ENCODE measurements at places on chromosomes 16 and 17. TPM values are rescaled to one million over a fixed set of nuclear protein-coding genes. Genes with fewer than 3 reads are reported as not detected.

DNA sequence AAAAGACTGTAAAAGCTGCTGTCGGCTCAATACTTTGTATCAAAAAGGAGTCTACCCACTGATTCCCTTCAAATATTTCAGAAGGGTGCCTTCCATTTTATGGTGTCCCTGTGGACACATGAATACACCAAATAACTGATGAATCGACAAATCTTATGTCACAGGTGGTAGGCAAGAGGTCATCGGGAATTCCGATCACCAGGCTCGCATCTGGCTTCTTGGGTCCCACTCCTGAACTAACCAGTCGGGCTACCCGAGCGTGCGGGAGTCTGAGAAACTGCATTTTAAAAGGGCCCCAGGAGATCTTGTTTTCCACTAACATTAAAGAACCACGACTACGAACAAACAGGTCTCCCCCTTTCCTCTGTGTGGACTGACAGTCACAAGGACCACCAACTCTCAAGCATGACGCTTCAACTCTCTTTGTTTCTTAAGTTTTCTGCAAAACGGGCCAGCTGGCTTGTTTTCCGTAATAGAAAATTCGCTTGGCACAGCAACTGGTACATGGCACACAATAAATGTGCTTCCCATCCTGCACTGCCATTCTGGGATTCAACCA lies 873 bp downstream of the PSME3IP1 start:
- H3K4me1 ChIP-seq, result peaks cover 5% of the 10 kb centered on the region
- peak overlapping the region; percentile 94 for H3K27ac ChIP-seq
- peak overlapping the region; percentile 81 for H3K4me3 ChIP-seq
- H3K36me3 ChIP-seq, result no peaks in the 10 kb centered on the region
- H3K27me3 ChIP-seq, result no peaks in the 10 kb centered on the region

- H3K36me3 ChIP-seq, result no peaks in the 10 kb centered on the region
- no peaks in the 10 kb centered on the region for H3K27me3 ChIP-seq
- no peak for DNase-seq
Measured at GRCh38 chr17:74437702-74438101, 5.8 kb downstream of the GPRC5C start.

- H3K36me3 ChIP-seq, result no peaks in the 10 kb centered on the region
- no peak overlapping the region for H3K27ac ChIP-seq
- no peaks in the 10 kb centered on the region for H3K27me3 ChIP-seq
- no peaks in the 10 kb centered on the region for H3K4me1 ChIP-seq
Measured at GRCh38 chr17:65799869-65800268, 238.4 kb upstream of the AXIN2 start.

DNA sequence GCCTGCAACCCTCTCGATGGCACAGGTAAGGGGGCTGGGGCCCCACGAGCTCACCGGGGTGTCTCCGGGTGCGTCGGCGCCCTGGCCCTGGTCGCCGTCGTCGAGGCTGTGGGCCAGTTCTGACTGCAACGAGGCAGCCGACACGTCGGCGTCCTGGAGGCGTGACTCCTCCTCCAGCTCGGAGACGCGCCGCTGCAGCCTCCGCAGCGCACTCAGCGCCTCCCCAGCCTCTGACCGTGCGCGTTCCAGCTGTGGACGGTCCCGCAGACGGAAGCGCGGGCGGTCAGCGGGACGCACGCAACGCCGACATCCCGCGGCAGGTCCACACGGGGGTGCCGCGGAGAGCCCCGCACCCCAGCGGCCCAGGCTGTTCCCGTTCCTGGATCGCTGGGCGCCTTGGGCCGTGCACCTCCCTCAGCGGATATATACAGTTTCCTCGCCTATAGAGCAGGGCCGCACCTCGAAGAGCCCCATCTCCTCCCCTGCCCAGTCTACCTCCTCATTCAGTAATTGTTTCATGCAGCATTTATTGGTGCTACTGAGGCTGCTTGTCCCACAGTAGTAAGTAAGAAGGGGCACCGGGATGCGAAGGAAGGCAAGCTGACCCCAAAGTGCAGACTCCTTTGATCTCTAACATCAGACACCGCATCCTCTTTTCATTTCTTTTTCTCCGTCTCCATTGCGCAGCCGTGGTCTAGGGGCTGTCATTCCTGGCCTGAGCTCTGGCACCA lies 5.8 kb downstream of the THOC6 start:
- H3K4me3 ChIP-seq, result no peak overlapping the region
- peaks cover 4% of the 10 kb centered on the region for H3K36me3 ChIP-seq
- DNase-seq, result no peak
- peaks cover 7% of the 10 kb centered on the region for H3K27me3 ChIP-seq
- H3K4me1 ChIP-seq, result peaks cover 6% of the 10 kb centered on the region

DNA sequence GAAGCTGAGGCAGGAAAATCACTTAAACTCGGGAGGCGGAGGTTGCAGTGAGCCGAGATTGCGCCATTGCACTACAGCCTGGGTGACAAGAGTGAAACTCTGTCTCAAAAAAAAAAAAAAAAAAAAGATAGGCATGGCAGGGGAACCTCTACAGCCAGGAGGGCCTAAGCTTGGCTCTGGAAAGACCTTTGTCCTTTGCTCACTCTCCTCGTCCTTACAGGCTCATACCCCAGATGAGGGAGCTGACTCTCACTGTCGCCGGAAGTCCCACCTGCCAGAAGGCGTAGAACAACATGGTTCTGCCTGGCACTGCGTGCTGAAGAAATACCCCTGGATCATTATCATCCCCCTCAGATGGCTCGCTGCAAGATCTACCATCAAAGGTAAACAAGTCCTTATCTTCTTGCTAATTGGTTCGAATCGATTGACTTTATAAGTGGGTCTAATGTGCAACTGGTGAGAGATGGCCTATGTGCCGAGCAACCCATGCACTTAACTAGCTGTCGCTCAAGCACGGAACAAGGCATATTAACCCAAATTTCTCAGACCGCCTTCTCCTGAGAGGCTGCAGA lies 29.7 kb downstream of the RTN4RL1 start:
- no peaks in the 10 kb centered on the region for H3K36me3 ChIP-seq
- H3K4me1 ChIP-seq, result no peaks in the 10 kb centered on the region
- H3K4me3 ChIP-seq, result no peak overlapping the region
- no peak for DNase-seq

DNA sequence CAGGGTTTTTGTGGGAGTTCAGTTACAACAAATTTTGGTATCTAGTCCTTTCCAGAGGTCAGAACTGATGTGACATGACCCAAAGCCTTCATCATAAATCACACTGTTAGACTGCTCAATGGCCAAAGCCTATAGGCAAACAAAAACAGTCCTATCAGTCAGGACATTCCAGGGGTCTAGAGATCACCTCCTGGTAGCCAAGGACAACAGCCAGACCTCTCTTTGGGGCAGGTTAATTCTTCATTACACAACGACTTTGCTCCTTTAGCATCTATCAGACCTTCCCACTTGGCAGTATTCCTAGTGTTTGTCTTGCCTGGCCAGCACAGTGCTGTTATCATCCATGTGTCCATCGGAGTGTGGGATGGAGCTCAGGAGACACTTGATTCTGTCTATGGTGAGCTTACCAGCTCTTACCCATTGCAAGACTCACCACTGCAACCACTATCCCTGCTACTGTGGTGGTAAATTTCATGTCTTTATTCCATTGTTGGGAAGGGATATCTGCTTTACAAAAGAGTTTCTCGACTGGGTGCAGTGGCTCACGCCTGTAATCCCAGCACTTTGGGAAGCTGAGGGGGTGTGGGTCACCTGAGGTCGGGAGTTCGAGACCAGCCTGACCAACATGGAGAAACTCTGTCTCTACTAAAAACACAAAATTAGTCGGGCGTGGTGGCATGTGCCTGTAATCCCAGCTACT lies 95.5 kb upstream of the DHX40 start:
- H3K36me3 ChIP-seq, result no peaks in the 10 kb centered on the region
- H3K4me3 ChIP-seq, result no peak overlapping the region
- H3K27ac ChIP-seq, result no peak overlapping the region
- DNase-seq, result no peak
- no peaks in the 10 kb centered on the region for H3K4me1 ChIP-seq

- no peak for DNase-seq
- no peak overlapping the region for H3K27ac ChIP-seq
- no peaks in the 10 kb centered on the region for H3K27me3 ChIP-seq
- H3K4me3 ChIP-seq, result no peak overlapping the region
- peaks cover 42% of the 10 kb centered on the region for H3K36me3 ChIP-seq
Measured at GRCh38 chr17:5364156-5364555, 55.3 kb downstream of the NUP88 start.

- H3K27ac ChIP-seq, result no peak overlapping the region
- no peaks in the 10 kb centered on the region for H3K36me3 ChIP-seq
Measured at GRCh38 chr16:88519240-88519639, 51.0 kb upstream of the ZC3H18 start.

GRCh38 chr17:69059458-69060175 lies 1.1 kb downstream of the ABCA9 start:
- no peaks in the 10 kb centered on the region for H3K36me3 ChIP-seq
- no peaks in the 10 kb centered on the region for H3K4me1 ChIP-seq
- no peak for DNase-seq
- H3K27me3 ChIP-seq, result no peaks in the 10 kb centered on the region

DNA sequence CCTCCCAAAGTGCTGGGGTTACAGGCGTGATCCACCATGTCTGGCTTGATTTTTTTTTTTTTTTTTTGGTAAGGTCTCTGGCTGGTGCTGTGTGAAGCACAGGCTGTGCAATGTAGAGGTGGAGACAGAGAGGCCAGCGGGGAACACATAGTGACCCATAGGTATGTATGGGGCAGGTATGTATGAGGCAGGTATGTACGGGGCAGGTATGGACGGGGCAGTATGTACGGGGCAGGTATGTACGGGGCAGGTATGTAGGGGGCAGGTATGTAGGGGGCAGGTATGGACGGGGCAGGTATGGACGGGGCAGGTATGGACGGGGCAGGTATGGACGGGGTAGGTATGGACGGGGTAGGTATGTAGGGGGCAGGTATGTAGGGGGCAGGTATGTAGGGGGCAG lies 5.0 kb downstream of the RPL3L start:
- DNase-seq, result no peak
- no peak overlapping the region for H3K4me3 ChIP-seq
- no peak overlapping the region for H3K27ac ChIP-seq
- H3K4me1 ChIP-seq, result no peaks in the 10 kb centered on the region

- no peak overlapping the region for H3K4me3 ChIP-seq
- H3K27me3 ChIP-seq, result no peaks in the 10 kb centered on the region
Measured at GRCh38 chr17:45319239-45319703, 2.5 kb upstream of the MAP3K14 start.

KRT12 gene
- total RNA-seq, result not detected

FA2H gene
- total RNA-seq, result 0.27 TPM

EVI2B gene
- 51.0 TPM for total RNA-seq

TPSG1 gene
- not detected for total RNA-seq

DPEP3 gene
- total RNA-seq, result not detected

CHAD gene
- total RNA-seq, result not detected

TMEM238L gene
- not detected for total RNA-seq
